T-cell (primary cell): ENCODE measurements at places on chromosomes 4 and X.

DNA sequence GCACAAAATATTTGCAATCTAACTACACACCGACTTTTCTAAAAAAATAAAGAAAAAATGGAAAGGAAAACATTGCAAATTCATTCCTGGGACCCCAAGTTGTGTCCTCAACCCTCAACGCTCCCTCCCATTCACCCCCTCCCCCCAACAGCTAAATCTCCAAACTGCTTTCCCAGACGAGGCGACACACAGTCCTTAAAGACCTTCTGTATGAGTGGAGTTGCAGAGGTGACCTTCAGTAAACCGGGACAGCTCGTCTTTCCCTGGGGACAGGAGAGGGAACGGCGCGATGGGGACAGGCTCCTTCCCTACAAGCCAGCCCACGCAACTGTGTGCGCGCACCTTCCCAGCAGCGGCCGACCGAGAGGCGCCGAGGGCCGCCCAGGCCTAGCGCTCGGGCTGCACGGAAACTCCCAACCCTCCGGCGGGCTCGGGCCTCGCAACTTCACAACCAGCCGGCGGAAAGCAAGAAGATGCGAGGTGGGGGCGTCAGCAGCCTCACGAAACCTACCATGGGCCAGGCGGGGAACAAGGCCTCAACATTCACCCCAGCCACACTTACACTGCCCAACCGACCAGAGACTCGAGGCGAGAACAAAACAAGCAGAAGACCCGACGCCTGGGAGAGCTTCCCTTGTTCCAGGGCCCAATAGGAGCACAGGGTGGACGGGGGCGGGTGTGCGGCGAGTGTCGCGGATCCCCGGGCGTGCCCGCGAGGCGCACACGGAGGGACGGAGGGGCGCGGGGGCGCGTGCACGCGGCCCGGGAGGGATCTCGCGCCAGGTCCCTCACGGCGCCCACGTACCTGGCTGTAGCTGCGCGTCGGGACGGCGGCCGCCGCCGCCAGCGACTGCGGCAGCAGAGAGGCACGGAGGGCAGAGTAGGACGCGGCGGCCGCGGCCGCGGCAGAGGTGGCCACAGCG lies 763 bp downstream of the GRSF1 start:
- peak; percentile 62 for DNase-seq

DNA sequence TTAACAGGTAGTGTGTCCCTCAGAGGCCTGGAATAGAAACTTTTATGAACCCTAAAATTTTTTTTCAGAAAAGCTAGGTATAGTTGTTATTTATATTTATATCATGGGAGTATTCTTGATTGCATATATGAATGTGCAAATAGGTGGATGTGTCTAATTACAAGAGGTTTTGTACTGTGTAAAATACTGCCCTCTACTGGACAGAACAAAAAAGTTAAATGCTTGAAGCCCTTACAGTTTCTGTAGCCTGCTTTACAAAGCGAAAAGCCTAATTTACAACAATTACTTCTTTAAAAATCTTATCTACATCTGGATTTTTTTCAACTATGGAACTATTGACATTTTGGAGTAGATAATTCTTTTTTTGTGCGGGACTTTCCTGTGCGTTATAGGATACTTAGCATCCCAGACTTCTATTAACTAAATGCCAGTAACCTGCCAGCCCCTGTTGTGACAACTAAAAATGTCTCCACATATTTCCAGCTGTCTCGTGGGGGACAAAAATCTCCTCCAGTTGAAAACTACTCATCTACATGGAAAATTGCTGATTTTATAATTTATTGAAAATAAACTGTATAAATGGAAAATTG lies 35.1 kb downstream of the ENPEP start:
- DNase-seq, result no peak

- no peak for DNase-seq
Observed at GRCh38 chr4:102988429-102989020, 31.0 kb downstream of the SLC9B1 start.

DNA sequence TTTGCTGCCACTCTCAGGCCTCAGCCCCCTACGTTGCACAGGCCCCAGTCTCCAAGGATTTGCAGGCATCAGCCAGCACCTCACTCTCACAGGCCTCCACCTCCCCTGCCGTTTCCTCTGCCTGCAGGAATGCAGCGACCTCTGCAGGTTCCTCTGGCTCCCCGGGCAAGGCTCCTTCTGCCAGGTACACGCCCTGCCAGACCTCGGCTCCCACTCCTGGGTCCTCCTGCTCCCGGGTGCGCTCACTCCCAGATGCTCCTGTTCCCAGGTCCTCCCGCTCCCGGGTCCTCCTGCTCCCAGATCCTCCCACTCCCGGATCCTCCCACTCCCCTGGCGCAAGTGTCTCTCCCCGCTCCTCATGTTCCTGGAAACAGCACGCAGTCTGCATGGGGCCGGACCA lies 144.4 kb upstream of the RADX start:
- no peak for DNase-seq

GRCh38 chr4:156941940-156942548 lies 29.6 kb downstream of the PDGFC start:
- DNase-seq, result no peak

- no peak for DNase-seq
Observed at GRCh38 chr4:92232566-92232965, 71.2 kb upstream of the GRID2 start.

- DNase-seq, result no peak
Observed at GRCh38 chrX:40950546-40950945, 134.7 kb upstream of the USP9X start.

DNA sequence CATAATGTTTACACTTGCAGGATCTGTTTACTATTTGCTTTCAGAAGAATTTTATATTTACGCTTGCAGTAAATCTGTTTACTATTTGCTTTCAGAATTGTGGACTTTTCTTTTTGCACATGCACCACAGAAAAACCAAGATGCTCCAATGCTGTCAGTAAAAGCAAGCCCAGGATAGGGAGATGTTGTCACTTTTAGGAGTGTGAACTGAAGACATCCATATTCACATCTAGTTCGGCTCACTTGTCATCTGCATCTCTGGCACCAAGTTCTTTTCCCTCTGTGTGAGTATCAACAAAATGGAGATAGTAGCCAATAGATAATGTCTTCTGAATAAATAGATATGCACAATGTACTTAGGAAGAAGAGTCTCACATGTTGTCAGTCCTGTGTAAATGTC lies 109.3 kb upstream of the MXRA5 start:
- no peak for DNase-seq

GRCh38 chrX:153307276-153308178 lies 14.0 kb downstream of the PNMA6F start:
- DNase-seq, result no peak
